ENCODE measurements at places on chromosomes 1 and 21.
A peak's percentile ranks its signal among the peaks of the same experiment; 100 is the strongest.

DNA sequence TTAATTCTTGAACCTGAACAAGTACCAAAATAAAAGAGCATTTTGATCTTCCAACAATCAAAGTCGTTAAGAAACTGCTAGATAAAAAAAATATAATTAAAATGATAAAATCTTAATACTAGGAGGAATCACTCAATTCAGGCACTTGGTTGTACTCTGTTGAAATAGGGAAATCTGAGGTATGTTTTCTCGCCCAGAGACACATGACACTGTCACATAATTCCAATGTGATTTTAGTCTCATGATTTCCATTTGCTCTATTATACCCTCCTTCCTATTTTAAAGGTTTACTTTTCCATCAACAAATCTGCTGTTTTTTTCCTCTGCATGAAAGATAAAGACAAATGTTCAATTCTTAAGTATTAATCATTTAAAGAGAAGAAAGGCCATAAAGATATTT, 97.6 kb downstream of the ZZZ3 start:
- no peak for DNase-seq
- no peak overlapping the region for H3K4me3 ChIP-seq
- no peak overlapping the region for H3K27ac ChIP-seq
- H3K27me3 ChIP-seq, result no peaks in the 10 kb centered on the region
- H3K36me3 ChIP-seq, result no peaks in the 10 kb centered on the region

DNA sequence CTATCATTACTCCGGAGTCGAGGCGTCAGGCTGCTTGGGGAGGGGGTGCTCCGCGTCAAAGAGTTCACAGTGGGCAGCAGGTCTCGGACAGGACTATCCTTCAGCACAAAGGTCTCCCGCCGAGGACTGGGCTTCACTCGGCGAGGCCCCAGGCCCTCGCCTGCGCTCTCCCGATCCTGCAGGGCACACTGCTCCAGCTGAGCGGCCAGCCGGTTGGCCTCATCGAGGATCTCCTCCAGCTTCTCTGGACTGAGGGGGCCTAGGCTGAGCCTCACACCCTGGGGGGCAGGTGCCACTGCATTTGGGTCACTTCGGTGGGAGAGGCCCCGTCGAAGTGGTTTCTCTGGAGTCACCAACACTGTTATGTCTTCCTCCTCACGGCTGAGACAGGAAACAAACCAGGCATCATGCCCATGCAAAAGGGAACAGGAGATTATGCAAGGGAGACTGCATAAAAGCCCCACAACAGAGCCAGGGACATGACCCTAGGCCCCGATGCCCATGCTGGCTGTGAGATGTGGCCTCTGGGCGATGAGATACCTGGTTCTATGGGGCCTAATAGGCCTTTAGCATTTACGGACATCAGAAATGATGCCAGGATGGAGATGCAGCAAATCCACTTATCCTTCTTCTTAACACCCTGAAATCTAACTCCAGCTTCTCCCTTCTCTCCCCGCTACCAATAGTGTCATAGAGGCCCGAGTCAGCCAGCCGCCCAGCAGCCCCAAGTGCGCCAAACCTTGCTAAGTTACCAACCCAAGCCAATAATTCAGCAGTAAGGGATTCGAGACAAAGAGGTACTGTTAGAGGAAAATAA, 1.1 kb downstream of the PSRC1 start:
- H3K4me1 ChIP-seq, result peaks cover 2% of the 10 kb centered on the region
- no peaks in the 10 kb centered on the region for H3K36me3 ChIP-seq
- peak; percentile 20 for DNase-seq
- no peak overlapping the region for H3K4me3 ChIP-seq
- H3K27ac ChIP-seq, result no peak overlapping the region

- no peaks in the 10 kb centered on the region for H3K36me3 ChIP-seq
- H3K27ac ChIP-seq, result no peak overlapping the region
- no peak for DNase-seq
- H3K27me3 ChIP-seq, result no peaks in the 10 kb centered on the region
- no peak overlapping the region for H3K4me3 ChIP-seq
These were observed 65.2 kb downstream of the PPIAL4A start for GRCh38 chr1:120954736-120955135.

GRCh38 chr1:230326971-230327891, 98.9 kb downstream of the PGBD5 start:
- H3K36me3 ChIP-seq, result no peaks in the 10 kb centered on the region
- H3K4me1 ChIP-seq, result no peaks in the 10 kb centered on the region
- H3K4me3 ChIP-seq, result no peak overlapping the region
- H3K27ac ChIP-seq, result no peak overlapping the region
- H3K27me3 ChIP-seq, result no peaks in the 10 kb centered on the region

- DNase-seq, result no peak
- no peaks in the 10 kb centered on the region for H3K27me3 ChIP-seq
- H3K4me3 ChIP-seq, result no peak overlapping the region
- no peaks in the 10 kb centered on the region for H3K36me3 ChIP-seq
- H3K4me1 ChIP-seq, result peaks cover 3% of the 10 kb centered on the region
These were observed 90.1 kb downstream of the ZSCAN20 start for GRCh38 chr1:33562563-33562962.

GRCh38 chr1:239247285-239247684, 139.1 kb upstream of the CHRM3 start:
- H3K27me3 ChIP-seq, result no peaks in the 10 kb centered on the region
- DNase-seq, result no peak

DNA sequence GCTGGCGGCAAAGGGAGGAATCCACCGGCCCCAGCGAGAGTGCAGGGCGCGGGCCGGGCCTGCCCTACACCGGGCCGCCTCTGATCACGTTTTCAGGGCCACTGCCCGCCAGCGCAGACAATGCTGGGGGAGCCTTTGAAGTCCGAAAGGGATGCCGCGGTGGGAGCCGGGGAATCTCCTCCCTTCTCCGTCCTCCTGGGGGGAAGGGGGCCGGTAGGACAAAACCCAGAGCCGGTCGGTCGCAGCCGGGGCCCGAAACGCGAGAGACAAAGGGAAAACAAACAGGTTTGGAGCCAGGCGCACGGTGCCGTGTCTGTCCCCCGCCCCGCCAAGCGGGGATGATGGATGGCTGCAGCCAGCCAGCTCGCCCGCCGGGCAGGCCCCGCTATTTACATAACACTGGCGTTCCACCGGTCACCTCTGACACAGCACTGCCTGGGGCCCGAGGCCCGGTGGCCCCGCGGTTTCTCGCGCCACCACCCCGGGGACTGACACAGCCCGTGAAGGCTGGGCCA, 92.0 kb downstream of the CASZ1 start:
- no peaks in the 10 kb centered on the region for H3K27me3 ChIP-seq
- no peak overlapping the region for H3K4me3 ChIP-seq
- no peaks in the 10 kb centered on the region for H3K36me3 ChIP-seq
- DNase-seq, result no peak
- H3K4me1 ChIP-seq, result no peaks in the 10 kb centered on the region

GRCh38 chr1:173669491-173669941, at the start of gene ANKRD45:
Gene ANKRD45 (minus strand): TSS chr1:173669851. CDS start chr1:173659418, 10,433 bp downstream.
- peak within 1 kb of the TSS; percentile 39 for H3K4me3 ChIP-seq
- H3K36me3 ChIP-seq, result no peaks in the 10 kb centered on the region
- peak; percentile 49 for DNase-seq
- H3K4me1 ChIP-seq, result no peaks in the 10 kb centered on the region

DNA sequence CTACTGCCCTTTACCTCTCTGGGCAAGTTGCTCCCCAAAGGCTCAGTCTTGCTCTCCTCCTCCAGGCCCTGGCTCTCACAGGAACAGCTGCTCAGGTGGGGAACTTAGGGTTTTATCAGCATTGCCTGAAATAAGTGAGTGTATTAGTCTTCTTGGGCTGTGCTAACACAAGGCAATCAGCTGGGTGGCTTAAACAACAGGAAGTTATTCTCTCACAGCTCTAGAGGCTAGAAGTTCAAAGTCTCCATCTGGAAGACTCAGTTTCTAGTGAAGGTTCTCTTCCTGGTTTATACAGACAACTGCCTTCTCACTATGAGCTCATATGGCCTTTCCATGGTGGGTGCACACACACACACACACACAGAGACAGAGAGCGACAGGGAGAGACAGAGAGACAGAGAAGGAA, 2.8 kb upstream of the CD1C start:
- no peak overlapping the region for H3K4me3 ChIP-seq
- no peak for DNase-seq
- no peak overlapping the region for H3K27ac ChIP-seq
- H3K27me3 ChIP-seq, result no peaks in the 10 kb centered on the region

- H3K27me3 ChIP-seq, result no peaks in the 10 kb centered on the region
- peaks cover 11% of the 10 kb centered on the region for H3K4me1 ChIP-seq
- no peak for DNase-seq
- no peak overlapping the region for H3K27ac ChIP-seq
These were observed 27.9 kb downstream of the PGM1 start for GRCh38 chr1:63621075-63621474.

DNA sequence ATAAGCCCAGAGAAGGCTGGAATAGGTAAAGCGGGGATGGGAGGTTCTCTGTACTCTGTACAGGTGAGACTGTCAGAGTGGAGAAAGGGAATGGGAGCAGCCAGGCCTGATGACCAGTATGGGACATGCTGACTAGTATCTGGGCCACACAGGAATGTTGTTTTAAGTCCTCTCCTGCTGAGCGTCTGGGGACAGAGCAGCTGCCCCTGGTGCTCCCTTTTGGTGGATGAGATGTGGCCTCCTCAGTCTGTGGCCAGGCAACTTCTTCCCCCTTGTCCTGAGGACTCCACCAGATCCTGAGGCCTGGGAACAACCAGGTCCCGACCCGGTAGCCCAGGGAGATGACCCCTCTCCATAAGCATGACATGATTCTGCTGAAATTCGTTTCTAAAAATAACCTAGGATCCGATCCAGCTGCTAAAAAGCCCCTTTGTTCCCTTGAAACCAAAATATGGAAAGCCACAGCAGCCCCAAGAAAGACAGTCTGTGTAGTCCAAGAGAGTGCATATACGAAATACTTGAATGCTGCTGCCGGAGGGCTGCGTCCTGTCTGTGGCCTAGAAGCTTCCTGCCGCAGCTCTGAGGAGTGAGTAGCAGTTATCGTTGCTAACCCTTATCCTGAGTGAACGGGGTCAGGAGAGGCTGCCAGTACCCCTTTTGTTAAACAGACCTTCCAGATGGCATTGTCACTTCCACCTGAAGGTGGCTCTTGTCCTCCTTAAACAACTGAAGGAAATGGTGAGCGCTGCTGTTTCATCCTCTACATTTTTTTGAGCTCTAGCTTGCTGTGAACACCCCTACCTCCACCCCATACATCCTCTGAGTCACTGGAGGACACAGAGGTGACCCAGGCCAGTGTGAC, 47.1 kb downstream of the ATP2B4 start:
- H3K4me1 ChIP-seq, result peaks cover 35% of the 10 kb centered on the region
- H3K4me3 ChIP-seq, result no peak overlapping the region

DNA sequence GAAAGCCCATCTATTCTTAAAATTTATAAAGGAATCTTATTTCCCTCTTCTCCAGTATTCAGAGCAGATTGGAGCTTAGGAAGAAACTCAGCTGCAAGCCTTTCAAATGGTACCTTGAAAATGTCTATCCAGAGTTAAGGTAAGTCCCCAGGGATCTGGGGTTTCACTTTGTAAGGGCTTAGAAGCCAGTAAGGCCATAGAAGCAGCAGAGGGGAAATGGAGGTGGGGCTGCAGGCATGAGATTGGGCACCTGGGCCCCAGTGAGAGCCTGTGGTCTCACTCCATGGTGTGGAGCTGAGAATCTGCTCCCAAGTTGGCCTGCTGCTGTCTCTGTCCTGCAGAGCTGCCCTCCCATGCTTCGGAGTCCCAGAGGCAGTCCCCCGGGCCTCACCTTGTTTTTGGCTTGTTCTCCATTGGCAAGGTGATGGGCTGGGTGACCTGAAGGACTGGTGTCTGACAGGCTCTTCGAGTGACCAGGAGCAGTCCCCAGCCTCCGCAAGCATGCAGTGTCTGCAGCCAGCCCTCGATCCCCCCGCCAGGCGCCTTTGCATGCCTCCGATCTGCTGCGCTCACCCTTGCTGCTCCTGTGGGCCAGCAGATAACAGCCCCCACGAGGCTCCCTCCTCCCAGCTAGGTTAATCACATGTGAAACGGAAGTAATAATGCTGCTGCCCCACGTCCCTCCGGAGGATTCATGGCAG, 163.1 kb downstream of the PGBD5 start:
- H3K27ac ChIP-seq, result no peak overlapping the region
- H3K4me3 ChIP-seq, result no peak overlapping the region
- no peaks in the 10 kb centered on the region for H3K27me3 ChIP-seq
- peak; percentile 22 for DNase-seq
- H3K4me1 ChIP-seq, result no peaks in the 10 kb centered on the region
- no peaks in the 10 kb centered on the region for H3K36me3 ChIP-seq

- no peaks in the 10 kb centered on the region for H3K4me1 ChIP-seq
- no peak for DNase-seq
- H3K27ac ChIP-seq, result no peak overlapping the region
- H3K4me3 ChIP-seq, result no peak overlapping the region
- H3K36me3 ChIP-seq, result no peaks in the 10 kb centered on the region
These were observed 70.6 kb upstream of the PTGFR start for GRCh38 chr1:78420181-78420580.

DNA sequence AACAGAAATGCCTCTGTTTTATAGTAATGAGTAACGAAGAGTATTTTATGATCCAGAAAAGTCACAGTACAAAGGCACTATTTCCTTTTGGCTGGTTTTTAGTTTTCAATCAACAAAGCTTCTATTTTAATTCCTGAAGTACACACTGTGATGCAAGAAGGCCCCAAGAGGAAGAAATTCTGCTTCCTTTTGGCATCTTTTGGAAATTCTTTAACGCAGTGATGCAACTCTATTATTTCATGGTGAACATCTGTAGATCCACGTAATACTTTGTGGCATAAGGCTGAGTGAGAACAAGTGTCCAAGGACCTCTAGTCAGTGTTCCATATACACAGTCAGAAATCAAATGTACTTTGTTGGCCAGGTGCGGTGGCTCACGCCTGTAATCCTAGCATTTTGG, 137.5 kb downstream of the TGFB2 start:
- no peaks in the 10 kb centered on the region for H3K27me3 ChIP-seq
- no peaks in the 10 kb centered on the region for H3K36me3 ChIP-seq
- H3K4me1 ChIP-seq, result no peaks in the 10 kb centered on the region

DNA sequence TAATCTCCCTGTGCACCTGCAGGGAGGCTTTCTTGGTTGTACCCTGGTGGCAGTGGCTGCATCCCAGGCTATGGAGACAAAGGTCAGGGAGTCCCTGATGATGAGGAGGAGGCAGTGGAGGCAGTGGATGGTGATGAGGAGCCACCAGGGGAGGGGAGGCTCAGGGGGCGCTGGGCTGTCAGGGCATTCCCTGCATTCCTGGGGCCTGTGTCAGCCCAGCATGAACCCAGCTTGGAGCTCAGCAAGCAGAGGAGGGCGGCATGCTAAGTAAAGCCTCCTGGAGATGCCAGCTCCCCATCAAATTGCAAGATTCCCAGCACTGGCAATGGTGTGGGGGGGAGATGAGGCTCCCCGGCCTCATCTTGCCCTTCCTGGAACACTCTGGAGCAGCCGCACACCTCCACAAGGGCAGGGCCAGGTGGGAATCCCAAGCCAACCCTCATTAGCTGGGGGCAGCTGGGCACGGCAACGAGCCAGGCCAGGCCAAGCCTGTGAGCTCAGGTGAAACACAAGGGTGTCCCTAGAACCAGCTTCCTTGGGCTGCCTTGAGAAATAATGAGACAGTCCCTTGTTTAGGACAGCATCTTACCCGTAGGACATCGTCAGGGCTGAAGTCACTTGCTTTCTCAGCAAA, 469.5 kb downstream of the MATN1 start:
- H3K27ac ChIP-seq, result no peak overlapping the region
- DNase-seq, result no peak
- H3K4me1 ChIP-seq, result no peaks in the 10 kb centered on the region
- H3K36me3 ChIP-seq, result no peaks in the 10 kb centered on the region

- no peak overlapping the region for H3K27ac ChIP-seq
- H3K4me3 ChIP-seq, result no peak overlapping the region
- no peaks in the 10 kb centered on the region for H3K36me3 ChIP-seq
- no peaks in the 10 kb centered on the region for H3K27me3 ChIP-seq
- no peaks in the 10 kb centered on the region for H3K4me1 ChIP-seq
These were observed 71.4 kb upstream of the KCNJ6 start for GRCh38 chr21:37987668-37988067.

- H3K27me3 ChIP-seq, result no peaks in the 10 kb centered on the region
- H3K36me3 ChIP-seq, result no peaks in the 10 kb centered on the region
- H3K4me3 ChIP-seq, result no peak overlapping the region
These were observed 2.5 kb downstream of the PRKACB start for GRCh38 chr1:84146411-84147032.
